ENCODE measurements at places on chromosomes 12 and 14.

GRCh38 chr14:91036741-91037469, 23.5 kb downstream of the RPS6KA5 start:
- no peak for DNase-seq

DNA sequence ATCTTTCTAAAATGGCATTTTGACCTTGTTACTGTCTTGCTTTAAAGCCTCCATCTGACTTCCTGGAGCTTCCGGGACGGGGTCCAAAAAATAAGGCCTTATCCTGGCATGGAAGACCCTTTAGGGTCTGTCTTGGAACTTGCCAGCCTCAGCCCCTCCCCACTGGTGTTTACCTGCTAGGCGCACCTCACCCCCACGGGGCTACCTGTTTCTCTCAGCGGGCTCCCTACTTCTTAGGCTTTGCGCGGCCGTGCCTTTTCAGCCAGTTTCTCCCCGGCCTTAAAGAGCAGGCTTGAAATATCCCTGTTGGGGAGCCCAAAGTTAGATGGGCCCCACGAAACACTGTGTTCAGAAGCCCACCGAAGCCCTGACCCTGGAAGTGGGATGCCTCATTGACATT, 5.1 kb downstream of the RTL1 start:
- DNase-seq: no peak

- DNase-seq: peak; percentile 72
Measured at GRCh38 chr14:89509891-89510290, 92.9 kb upstream of the FOXN3 start.

GRCh38 chr12:118068445-118068844, 7.5 kb upstream of the WSB2 start:
- DNase-seq: no peak

DNA sequence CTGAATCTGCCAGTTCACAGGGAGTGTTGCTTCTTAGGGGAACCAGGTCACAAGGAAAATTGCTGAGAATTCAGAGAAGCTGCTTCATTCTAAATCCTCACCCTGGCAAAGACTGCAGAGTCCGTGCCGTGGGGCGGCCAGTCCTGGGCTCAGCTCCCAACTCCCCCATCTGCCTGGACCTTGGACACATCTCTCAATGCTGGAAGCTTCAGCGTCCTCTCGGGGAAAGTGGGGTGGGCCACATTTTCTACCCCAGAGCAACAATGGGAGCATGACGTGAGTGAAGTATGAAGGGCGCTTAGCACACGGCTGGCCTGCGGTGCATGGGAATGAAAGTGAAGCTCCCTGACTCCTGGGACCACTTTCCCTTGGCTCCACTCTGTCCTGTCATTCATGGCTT, 31.2 kb downstream of the HVCN1 start:
- no peak for DNase-seq

- peak; percentile 35 for DNase-seq
Measured at GRCh38 chr12:71045781-71046180, 112.0 kb downstream of the TSPAN8 start.

DNA sequence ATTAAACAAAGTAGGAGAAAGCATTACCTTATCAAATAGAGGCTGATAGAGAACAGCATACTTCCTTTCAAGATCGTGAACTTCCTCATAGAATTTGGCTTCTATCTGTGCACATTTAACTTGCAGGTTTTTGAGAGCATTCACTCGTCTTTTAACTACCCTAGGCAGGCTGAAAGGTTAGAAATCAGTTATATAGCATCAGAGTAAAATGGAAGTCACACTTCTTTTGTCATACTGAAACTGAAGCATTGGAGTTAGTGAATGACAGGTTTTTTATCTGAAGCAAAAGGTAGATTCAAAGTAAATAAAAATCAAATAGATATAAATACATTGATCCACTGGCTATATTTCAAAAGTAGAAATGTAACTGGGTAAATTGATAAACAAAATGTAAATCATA, 24.4 kb downstream of the NAP1L1 start:
- no peak for DNase-seq

DNA sequence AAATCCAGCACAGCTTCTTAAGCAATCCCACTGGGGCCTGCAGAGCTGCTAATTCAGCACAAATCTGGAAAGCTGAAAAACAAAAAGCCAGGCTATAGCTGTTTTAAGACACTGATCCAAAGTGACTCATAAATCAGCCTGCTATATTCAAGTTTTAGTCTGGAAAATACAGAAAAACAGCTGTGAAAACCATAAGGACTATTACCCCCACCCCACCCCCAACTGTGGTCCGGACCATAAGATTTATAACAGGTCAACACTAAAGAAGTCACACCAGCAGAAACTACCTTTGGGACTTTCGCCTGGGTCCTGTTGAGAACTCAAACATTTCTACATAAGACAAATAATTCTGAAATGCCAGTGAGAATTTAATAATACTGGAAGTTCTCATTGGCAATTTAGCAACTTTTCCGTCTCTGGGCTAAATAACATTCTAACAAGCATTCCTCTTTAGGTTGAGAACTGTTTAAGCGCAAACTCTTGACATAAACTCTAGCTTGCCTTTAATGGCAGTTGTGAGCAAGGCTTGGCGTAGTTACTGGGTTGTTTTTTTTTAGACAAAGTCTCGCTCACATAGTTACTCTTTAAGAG, 3.3 kb downstream of the LRIG3 start:
- DNase-seq: peak; percentile 50

DNA sequence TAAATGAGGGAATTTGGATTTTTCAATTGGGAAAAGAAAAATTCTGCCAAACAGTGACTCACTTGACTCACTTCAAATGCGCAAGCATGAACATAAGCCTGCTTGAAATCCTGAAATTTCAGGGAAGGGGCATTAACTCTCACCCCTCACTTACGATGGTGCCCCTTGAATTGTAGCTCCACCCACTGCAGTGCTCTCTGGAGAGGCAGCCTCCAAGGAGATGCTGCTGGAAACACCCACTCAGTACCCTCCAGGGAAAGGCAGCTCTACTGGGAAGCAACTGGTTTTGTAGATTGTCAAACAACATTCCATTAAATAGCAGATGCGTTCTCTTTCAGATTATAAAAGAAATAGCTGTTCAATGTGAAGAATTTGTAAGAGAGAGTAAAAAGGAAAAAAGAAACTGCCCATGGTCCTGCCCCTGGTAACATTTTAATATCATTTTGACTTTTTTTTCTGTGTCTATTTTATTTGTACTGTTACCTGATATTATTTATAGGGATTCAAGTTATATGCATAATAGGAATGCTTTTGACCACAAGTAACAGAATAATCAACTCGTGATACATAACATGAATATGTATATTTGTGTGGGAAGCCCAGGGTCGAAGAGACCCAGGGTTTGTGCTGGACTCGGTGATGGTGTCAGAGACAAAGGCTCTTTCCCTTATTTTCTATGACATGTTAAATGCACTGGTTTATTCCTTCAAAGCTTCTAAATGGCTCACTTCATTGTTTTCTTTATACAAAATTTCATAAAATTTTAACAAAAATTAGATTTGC, 31.1 kb upstream of the TMEM132C start:
- no peak for DNase-seq

GRCh38 chr14:105500036-105500725, 9.1 kb downstream of the TEDC1 start:
- no peak for DNase-seq

- no peak for DNase-seq
Measured at GRCh38 chr12:101967506-101967905, 90.1 kb downstream of the DRAM1 start.

DNA sequence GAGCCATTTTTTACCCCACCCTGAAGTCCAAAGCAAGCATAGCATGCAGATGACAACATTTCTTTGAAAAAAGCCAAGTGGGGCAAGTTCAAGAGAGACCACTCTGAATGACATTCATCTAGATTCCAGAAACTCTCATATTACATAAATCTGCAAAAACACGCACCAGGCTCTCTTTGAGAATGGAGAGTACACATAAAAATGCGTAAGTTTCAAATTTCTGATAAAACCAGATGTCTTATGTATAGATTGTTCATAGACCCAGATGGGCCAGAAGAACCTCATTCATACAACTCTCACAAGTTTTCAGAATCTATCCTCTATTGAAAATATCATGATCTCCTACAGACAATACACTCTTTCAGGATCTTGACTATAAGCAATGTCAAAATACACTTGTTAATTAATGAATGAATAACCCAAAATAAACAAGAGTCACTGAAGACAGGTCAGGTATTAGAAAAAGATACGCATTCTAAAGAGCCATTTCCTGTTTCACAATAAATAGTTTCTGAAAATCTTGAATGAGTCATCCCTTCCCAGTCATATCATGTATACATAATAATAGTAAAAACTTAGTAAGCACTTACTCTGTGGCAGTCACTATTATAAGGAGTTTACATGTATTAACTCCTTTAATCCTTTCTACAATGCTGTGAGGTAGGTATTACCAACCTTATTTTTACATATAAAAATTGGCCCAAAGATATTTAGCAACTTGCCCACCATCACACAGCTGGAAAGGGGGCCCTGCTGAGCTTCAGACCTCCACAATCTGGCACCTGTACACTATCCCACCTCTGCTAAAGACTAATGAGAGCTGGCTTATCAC, 72.0 kb downstream of the PPP2R5E start:
- DNase-seq: peak; percentile 54

DNA sequence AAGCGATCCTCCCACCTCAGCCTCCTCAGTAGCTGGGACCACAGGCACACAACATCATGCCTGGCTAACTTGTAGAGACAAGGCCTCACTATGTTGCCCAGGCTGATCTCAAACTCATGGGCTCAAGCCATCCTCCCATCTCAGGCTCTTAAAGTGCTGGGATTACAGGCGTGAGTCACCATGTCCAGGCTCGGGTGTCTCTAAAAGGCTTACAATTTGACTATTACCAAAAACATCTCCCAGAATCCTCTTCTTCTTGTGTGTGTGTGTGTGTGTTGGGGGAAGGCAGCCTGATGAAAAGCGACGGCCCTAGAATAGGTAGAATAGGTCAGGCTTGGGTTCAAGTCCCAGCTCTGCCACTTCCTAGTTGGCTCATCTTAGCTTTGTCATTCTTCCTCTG, 16.8 kb downstream of the MSI1 start:
- DNase-seq: peak; percentile 30

- DNase-seq: no peak
Measured at GRCh38 chr14:88937706-88938105, 113.3 kb downstream of the TTC8 start.

GRCh38 chr14:58904776-58905175, 267.0 kb downstream of the DACT1 start:
- no peak for DNase-seq

GRCh38 chr14:102373110-102373509, 10.4 kb downstream of the TECPR2 start:
- DNase-seq: no peak

GRCh38 chr12:96811083-96811482, 96.0 kb upstream of the NEDD1 start:
- peak; percentile 76 for DNase-seq

GRCh38 chr14:22471545-22472121, 117.4 kb downstream of the DAD1 start:
- DNase-seq: no peak

DNA sequence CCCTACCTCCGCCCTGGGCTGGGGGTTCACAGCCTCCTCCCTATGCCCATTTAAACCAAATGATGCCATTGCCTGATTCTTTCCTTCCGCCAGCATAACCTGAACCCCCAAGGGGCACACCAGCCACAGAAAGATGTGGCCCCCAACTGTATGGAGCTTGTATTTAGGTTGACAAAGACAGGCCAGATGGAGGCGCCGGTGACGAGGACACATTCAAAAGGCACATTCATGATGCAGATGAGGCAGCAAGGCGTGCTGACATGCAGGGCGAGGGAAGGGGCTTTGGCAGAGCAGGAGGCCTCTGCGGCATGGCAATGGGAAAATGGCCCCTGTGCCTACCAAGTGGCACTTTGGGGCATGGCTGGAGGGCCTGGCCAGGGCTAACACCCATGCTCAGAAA, 112.2 kb downstream of the RFLNA start:
- DNase-seq: no peak

DNA sequence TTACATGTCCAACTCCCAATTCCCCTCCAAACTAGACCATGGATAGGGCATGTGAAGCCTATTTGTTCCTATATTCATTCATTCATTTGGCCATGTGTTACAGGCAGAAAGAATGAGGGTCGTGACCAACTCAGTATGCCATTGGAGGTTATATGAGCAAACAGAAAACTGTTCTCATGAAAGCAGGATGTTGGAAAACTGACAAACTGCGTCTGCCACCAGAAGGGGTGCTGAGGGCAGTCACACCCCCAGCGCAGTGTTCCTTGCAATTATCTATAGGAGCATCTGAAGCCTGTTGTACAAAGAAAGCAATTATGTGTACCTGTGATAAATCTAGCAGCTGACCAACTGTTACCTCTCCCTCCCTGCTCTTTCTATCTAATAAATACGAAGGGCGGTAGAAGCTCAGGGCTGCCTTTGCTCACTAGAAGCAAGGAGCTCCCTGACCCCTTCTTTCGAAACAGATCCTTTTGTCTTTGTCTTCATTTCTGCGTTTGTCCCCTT, 21.1 kb downstream of the ENTPD5 start:
- no peak for DNase-seq

GRCh38 chr12:122834104-122834920, 945 bp upstream of the HIP1R start:
- no peak for DNase-seq

DNA sequence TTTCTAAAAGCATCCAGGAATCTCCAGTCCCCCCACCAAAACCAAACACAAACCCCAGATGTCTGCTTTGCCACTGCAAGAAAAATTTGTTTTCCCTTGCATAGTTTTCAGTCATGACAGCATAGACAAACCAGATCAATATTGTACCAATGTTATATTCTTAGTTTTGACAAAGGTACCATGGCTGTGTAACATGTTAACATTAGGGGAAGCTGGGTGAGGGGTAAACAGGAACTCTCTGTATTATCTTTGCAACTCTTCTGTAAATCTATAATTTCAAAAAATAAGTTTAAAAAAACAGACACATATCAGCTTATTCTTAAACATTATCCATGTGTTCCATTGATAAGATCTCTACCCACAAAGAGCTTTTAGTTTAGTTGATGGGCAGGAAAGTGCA, 44.4 kb upstream of the PWP1 start:
- DNase-seq: no peak

- no peak for DNase-seq
Measured at GRCh38 chr12:2111826-2112225, 59.0 kb downstream of the CACNA1C start.

GRCh38 chr14:92666251-92666650, 82.2 kb downstream of the LGMN start:
- no peak for DNase-seq

DNA sequence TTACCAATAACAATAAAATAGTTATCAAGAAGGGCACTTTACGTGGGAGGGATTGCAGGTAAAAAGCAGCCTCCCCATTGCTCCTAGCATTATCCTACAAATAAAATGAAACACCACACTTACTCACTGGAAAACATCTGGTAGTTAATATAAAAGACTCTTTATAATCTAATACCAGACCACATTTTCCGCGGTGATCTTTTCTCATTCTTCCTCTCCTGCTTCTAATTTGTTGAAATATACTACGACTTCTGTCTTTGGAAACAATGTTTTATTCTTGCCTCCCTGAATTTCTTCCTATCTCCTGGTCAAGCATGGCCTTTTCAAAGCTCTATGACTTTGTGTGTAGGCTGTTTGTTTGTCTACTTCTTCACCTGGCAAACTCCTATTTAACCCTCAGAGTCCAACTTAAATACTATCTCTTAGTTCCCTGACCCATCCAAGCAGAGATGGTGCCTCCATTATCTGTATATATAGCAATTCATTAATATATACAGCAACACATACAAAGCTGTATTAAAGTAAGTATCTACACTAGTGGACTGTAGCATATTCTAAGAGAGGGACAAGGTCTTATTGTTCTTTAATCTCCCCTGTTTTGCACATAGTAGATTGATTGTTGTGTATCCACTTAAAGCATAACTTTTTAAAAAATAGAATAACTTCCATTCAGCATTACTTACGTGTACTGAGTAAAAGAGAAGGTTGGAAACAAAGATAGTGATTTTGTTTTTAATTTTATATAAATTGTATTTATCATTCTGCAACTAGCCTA, 228.3 kb downstream of the CEP128 start:
- DNase-seq: no peak

Data from non-pigmented ciliary epithelial cell (primary cell).